A549 treated with dexamethasone at 1 μM for 4 hours (cell line): ENCODE measurements at places on chromosomes 3 and 15. TPM values are rescaled to one million over a fixed set of nuclear protein-coding genes. Genes with fewer than 3 reads are reported as not detected.

The TTLL13 gene
- 0.09 to 0.25 TPM (median 0.12 TPM) in 5 replicates for total RNA-seq

The ROPN1B gene
- not detected in 5 replicates for total RNA-seq

The TMCO5A gene
- total RNA-seq: not detected in 5 replicates

The SLC28A1 gene
- 0.04 TPM in 1 of 5 replicates, not detected in the others for total RNA-seq

The LYZL4 gene
- not detected in 5 replicates for total RNA-seq

The SPRED1 gene
- 6.5 to 9.3 TPM (median 8.6 TPM) in 5 replicates for total RNA-seq
